Effector CD8-positive, alpha-beta T cell (primary cell): ENCODE measurements at places on chromosomes 16 and 17.

GRCh38 chr16:414395-415169 is 10.9 kb upstream of the RAB11FIP3 start:
- no peak for DNase-seq

DNA sequence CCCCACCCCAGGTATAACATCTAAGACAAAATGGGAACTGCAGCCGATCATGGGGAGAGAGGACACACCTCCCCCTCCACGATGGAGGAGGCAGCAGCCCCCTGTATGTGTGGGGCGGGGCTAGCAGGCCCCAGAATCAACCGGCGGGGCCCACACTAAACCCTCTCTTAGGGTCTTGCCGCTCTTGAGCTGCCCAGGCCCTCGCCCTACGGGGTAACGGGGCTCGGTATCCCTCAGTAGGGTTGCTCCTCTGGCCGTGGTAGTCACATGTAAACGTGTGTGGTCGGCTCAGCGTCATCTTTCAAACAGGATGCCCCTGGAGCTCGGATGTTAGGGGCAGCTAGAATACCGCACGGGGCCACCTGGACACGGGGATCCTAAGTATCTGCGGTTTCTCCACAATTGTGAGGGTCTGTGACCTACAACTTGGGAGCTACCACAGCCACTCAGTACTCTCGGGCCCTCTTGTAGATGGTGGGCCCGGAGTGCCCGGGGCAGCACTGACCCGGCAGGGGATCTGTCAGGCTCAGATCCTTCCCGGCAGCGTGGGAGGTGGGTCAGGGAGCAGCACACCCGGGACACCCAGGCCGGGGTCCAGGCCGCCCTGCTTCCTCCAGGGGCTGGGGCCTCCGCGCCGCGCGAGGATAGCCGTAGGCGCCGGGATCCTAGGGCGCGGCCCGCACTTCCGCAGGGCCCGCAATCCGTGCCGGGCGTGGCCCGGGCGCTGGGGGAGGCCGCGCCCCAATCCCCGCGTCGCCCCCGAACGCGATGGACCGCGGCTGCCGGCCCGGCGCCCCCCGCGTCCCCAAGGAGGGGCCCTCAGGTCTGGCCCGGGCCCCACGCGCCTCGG is 781 bp downstream of the ARHGDIA start:
- DNase-seq, result peak; percentile 24

- DNase-seq, result no peak
These were observed 83.2 kb downstream of the STH start for GRCh38 chr17:46082257-46082656.

- DNase-seq, result no peak
These were observed 22.5 kb upstream of the TMEM132E start for GRCh38 chr17:34556931-34557330.

GRCh38 chr16:19784183-19784736 is 66.2 kb downstream of the IQCK start:
- DNase-seq, result no peak

DNA sequence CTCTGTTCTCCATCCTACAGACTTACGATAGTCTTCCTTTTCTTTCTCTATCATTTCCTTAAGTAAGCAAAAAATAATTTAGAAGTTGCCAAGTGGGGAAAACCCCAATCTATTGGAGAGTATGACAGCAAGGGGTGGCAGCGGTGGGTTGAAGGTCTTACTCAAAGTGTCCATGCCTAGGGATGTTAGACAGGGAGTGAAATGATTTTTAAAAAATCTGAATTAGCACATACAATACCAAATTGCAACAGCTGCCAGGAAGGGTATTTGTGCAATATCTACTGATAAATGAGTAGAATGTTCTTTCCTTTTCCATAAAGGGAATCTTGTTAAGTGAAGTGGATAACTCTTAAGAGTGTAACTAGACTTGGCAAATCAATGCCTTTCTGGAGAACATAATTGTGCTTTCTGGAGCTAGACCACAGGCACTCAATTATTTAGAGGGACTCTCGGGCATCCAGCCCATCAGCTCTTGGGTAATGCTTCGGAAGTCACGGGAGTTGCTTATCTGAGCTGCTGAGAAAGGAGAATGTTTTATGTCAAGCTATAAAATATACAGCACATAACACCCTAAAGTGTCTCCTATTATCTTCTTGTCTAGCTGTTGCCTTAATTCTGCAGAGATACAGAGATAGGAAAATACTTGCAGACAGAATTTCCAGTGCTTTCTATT is 151.5 kb downstream of the KCNJ2 start:
- no peak for DNase-seq

DNA sequence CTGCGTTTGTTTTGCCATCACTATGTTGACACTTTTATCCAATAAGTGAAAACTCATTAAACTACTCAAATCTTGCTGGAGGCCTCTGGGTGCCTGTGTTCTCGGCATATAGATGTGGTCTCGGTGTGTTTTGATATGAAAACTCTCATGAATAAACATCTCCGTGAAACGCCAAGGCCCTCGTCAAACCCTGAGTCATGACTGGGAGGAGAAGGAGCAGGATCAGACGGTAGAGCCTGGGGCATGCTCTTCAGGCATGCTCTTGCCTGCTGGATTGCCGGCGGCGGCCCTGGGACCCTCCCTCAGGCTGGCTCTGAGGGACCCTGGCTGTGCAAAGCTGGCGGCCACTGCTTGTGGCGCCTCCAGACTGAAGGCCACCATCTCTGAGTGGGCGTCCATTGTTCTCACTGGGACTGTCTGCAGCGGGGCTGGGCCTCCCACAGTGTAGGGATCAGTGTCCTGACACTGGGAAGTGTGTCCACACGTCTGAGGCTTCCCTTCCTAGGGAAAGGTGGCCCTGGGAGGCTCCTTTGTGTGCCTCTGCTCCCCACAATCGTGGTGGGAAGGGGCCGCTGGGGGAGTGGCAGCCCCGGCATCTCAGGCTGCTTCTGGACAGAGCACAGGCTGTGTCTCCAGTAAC is 1.7 kb upstream of the NPB start:
- DNase-seq, result no peak

DNA sequence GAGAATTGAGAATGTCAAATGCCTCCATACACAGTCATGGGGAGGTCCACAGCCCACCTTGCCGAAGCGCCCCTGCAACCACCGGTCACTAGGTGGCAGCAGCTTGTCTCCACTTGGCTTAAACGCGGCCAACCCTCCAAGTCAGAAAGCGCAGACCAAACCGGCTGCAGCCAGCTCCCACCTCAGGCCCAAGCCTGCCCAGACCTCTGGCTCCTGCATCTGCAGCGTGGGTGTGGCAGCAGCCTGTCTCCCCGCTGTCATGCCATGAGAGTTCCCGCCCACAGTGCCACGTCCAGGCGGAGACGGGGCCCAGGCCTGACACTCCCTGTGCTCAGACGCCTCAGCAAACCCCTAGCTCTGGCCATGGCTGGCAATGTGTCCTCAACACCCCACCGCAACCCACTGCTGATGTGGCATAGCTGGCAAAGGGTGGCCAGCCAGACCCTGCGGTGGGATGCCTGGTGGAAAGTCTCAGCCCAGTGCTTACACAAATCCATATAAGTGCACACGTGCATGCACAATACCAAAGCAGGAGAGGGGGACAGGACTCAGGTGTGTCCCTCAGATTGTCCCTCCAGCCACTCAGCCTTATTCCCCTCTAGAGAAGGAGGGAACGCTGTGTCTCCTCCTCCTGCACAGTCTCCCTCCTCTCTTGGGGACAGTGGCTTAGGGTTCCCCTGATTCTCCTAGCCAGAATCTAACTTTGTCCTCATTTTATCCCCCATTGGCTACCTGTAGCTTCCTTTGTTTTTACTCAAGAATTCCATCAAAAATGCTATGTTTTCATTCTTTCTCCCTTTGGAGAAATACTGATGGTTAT is 10.9 kb downstream of the COPZ2 start:
- DNase-seq, result peak; percentile 58

- DNase-seq, result peak; percentile 81
These were observed at the start of gene CCR7 for GRCh38 chr17:40564883-40565768. TSS of gene CCR7 (minus strand) at chr17:40565472. CDS start at chr17:40565409, 63 bp downstream.

GRCh38 chr16:74472010-74472409 is 50.7 kb upstream of the CLEC18B start:
- DNase-seq, result no peak

DNA sequence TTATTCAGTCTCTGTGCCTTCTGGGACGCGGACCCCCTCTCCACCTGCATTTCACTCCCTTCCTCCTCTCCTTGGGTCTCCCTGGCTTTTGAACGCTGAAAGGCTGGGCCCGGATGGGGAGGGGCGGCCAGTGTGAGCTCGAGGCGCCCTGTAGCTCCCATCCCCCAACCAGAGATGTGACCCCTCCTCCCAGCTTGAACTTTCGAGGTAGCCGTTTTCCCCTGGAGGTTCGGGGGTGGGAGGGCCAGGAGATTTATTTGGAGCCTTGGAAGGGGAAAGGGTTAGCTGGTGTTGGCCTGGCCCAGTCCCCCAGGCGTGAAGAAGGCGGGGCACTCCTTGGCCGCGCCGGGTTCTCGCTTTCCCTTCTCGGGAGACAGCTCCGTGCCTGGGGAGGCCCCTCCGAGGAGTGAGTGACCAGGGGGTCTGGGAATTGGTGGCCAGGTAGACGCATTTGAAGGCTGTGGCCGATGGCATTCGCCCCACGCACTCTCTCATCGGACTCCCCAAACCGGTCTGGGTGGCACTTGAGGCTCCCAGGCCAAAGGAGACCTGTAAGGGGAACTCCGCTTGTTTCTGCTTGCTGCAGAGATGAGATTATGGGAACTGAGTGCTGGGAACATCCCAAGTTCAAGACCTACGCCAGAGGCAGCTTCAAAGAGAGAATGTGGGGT is 942 bp downstream of the LDAF1 start:
- DNase-seq, result no peak

GRCh38 chr17:61467416-61468262 is 15.4 kb downstream of the TBX4 start:
- no peak for DNase-seq

DNA sequence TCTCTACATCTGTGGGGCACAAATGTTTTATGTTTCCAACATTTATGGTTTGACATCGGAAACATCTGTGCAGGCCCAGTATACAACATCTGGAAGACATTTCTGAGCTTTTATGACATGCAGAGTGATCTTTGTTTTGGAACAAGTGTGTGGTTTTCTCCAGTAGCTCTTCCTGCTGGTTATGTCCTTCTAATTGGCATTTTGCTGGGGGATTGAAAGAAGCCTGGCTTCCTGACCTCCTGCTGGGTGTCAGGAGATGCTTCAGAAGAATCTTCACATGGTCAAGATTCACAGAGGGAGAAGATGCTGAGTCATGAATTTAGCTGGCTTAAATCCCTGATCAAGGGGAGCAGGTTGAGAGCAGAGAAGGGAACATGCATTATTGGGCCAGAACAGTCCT is 279.5 kb upstream of the MYOCD start:
- no peak for DNase-seq

DNA sequence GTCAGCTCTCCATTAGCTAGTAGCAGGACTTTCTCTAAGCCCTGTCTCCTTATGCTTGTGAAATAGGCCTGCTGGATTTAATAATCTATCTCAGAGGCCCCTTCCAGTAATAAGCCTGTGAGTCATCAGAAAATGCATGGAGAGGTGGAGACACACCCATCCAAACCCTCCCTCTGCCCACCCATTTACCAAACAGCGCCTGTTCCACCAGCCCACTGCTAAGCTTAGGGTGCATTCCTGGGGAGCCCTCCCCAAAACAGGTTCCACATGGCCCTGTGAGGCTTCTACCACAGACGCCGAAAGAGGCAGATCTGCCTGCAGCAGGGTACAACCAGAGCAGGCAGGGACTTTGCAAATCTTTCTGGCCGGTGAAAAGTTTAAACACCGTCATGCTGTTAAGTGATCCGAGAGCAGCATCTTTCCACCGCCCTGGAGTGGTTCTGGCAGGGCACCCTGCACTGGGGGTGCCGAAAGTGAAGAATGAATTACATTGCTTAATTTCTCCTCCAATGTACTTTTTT is 99.3 kb downstream of the GAS7 start:
- no peak for DNase-seq

GRCh38 chr17:76164331-76164730 is 23.3 kb upstream of the FOXJ1 start:
- no peak for DNase-seq

DNA sequence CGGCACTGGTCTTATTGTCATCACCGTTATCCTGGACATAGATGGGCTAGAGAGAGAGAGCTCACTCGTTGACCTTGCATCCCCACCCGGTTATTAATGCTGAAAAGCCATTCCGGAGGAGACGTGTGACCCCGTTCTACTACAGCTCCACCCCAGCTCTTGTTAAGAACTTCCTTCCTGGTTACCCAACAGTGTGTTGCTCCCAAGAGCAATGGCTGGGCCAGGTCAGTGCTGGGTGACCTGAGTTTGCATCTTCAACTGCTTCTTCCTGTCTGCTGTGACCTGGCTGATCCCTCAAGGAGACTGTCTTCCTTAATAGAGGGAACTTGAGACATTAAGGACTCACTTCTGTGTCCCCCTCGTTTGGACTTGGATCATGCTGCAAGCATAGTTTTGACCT is 96.1 kb upstream of the SDK2 start:
- DNase-seq, result no peak

GRCh38 chr17:60695960-60696359 is 18.3 kb downstream of the BCAS3 start:
- no peak for DNase-seq

DNA sequence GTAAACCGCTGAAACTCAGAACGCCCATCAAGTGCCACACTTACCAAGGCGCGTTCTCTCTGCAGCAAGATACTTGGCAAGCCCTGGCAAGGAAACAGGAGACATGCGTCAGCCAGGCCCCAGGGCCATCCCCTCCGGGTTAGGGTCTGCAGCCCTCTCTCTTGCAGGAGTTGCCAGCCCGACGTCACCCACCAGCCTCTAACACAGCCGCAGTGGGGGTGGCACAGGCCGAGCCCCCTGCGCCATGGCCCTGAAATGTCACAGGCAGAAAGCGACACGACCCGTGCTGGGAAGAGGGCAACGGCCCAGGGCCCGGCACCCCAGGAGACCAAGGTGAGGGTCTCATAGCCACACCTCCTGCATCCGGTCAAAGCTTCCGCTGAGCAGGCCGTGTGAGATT is 21.9 kb downstream of the ELAC2 start:
- DNase-seq, result no peak

DNA sequence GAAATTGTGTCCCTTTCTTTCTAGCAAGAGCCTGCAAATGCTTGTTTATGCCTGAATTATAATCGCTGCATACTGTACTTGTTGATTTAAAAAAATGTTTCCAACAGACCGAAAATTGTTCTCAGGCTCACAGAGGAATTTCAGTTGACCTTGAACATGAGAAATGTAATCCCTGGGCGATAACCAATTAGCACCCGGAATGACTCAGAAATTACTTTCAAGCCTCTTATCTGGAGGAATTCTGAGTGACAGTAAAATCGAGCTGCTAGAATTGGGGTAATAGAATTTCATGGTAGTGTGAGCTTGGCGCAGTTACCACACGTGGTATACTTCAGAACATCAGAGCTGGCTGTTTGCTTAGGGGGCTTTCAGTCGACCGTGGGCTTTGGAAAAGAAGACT is 139.1 kb upstream of the CACNG3 start:
- DNase-seq, result no peak

DNA sequence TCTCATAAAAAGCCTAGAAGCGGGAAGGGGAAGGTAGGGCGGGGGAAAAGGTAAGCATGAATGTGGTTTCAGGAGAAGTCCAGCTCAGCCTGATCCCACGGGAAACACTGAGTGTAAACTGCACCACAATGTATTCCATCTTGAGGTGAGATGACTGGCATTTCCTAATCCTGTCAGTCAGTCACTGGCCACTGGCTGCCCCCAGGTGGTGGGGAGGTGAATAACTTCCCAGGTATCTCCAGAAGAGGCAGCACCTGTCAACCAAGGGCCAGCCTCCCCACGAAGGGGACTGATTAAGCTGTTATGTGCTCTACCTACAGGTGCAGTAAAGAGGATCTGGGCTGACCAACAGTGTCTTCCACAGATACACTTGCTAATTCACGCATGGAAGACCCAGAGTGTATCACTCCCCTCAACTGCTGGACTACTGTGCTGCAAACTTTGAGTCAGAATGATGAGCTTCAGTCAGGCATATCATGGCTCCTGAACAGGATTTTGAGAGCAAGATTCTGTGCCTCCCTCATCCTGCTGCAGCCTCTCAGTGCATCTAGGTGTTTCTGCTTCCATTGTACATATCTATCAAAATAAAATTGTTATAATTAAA is 108.5 kb upstream of the CCL2 start:
- no peak for DNase-seq
